ENCODE measurements at places on chromosomes 16 and 17. TPM values are rescaled to one million over a fixed set of nuclear protein-coding genes. Genes with fewer than 3 reads are reported as not detected.

DNA sequence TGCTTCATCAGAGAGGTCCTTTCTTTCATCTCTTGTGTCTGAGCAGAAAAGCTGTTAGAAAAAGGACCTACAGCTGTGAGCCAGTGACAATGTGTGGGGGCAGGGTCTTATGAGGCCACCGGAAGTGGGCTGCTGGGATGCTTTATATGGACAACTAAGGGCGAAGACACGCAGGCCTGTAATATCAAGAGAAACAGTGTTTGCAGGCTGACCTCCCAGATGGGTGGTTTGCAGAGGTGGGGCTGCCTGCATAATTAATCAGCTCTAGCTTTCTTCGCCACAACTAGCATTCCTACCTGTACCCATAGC lies 30.4 kb upstream of the SALL1 start:
- H3K36me3 ChIP-seq: no peaks in the 10 kb centered on the region
- no peaks in the 10 kb centered on the region for H3K27me3 ChIP-seq
- H3K4me1 ChIP-seq: peaks cover 43% of the 10 kb centered on the region
- H3K27ac ChIP-seq: peak overlapping the region; percentile 94

- H3K4me3 ChIP-seq: no peak overlapping the region
- no peaks in the 10 kb centered on the region for H3K4me1 ChIP-seq
- no peaks in the 10 kb centered on the region for H3K27me3 ChIP-seq
Measured at GRCh38 chr17:72687886-72688285, 404.6 kb downstream of the SLC39A11 start.

- peak overlapping the region; percentile 67 for H3K4me3 ChIP-seq
- H3K4me1 ChIP-seq: peaks cover 34% of the 10 kb centered on the region
- no peaks in the 10 kb centered on the region for H3K36me3 ChIP-seq
- H3K27ac ChIP-seq: no peak overlapping the region
- peaks cover 74% of the 10 kb centered on the region for H3K27me3 ChIP-seq
- DNase-seq: peak; percentile 94
Measured at GRCh38 chr17:29615492-29616299, 7.0 kb downstream of the CORO6 start.

DNA sequence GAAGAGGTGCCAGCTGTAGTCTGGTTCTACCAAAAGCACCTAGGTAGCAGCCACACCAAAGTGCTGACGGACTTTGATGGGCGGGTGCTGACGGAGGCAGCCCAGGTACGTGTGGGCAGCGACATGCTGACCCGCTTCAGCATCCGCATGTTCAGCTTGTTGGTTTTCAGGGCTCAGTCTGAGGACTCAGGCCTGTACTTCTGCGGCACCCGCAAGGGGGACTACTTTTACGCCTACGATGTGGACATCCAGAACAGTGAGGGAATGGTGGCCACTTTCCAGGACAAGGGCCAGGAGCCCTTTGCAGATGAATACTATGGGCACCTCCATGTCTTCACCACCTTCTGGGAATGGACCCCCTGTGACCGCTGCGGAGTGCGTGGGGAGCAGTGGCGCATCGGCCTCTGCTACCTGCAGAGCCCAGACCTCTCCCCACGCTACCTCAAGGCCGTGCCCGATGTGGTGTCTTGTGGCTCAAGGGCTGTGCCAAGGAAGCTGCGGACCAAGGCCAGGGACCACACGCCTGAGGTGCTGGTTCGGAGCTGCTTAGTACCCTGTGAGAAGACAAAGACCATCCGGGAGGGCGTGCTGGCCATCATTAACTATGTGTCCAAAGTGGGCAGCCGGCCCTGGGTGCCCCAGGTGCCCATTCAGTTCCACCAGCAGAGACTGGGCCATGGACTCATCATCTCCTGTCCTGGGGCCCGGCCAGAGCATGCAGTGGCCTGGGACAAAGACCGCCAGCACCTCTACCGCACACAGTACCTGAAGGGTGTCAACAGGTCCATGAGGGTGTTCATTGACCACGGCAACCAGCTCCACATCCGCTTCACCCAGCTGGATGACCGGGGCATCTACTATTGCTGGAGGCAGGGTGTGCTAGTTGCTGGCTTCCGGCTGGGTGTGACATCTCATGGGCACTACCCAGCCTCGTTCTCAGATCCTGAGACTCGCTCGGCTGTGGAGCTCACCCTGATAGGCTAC lies 5.0 kb upstream of the EFTUD2 start:
- 0 out of 2 replicates have a peak, but pooled peaks cover 6% of the 10 kb centered on the region for H3K4me1 ChIP-seq
- no peaks in the 10 kb centered on the region for H3K36me3 ChIP-seq
- no peaks in the 10 kb centered on the region for H3K27me3 ChIP-seq
- H3K4me3 ChIP-seq: no peak overlapping the region
- no peak for DNase-seq
- no peak overlapping the region for H3K27ac ChIP-seq

GRCh38 chr17:8703001-8703400 lies 41.6 kb downstream of the CCDC42 start:
- H3K36me3 ChIP-seq: no peaks in the 10 kb centered on the region
- H3K27ac ChIP-seq: no peak overlapping the region
- DNase-seq: no peak
- no peak overlapping the region for H3K4me3 ChIP-seq
- H3K4me1 ChIP-seq: peaks cover 8% of the 10 kb centered on the region
- no peaks in the 10 kb centered on the region for H3K27me3 ChIP-seq

ZNF689 gene
- total RNA-seq: 16.7 TPM

KIF2B gene
- not detected for total RNA-seq

CIBAR2 gene
- total RNA-seq: not detected

GNAO1 gene
- total RNA-seq: 20.0 TPM
